ENCODE measurements at places on chromosomes 4 and X.

DNA sequence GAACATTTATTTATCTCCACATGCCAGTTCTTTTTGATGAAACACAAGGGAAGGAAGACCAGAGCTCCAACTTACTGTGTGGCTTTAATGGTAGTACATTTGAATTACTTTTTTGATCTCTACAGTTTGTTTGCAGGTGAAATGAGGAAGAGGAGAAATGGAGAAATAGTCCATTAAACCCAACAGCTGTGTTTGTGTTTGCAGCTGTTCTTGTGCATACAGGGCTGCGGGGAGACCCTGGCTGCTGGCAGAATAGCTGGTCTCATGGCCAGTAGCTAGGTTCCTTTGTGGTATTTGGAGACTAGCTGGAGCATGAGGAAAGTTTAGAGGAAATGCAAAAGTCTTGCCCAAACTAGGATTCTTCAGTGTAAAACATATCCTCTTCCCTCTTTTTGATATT, 374.8 kb downstream of the GPAT3 start:
- no peak for DNase-seq

GRCh38 chr4:85151786-85152185, 185.3 kb upstream of the WDFY3 start:
- DNase-seq: no peak

DNA sequence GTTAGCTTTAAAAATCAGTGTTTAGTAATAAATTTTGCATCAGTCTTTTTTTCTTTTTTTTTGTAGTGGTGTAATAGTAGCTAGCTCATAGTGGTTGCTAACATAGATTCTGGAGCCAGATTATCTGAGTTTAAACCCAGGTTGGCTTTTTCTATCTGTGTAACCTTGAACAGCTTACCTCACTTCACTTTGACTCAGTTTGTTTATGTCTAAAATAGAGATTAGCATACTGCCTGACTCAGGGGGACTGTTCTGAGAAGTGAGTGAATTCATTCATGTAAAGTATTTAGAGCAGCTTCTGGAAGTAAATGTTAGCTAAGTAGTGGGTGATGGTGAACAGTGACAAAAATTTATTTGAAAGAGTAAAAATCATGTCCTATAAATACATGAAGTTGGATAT, 32.9 kb downstream of the CPEB2 start:
- no peak for DNase-seq

DNA sequence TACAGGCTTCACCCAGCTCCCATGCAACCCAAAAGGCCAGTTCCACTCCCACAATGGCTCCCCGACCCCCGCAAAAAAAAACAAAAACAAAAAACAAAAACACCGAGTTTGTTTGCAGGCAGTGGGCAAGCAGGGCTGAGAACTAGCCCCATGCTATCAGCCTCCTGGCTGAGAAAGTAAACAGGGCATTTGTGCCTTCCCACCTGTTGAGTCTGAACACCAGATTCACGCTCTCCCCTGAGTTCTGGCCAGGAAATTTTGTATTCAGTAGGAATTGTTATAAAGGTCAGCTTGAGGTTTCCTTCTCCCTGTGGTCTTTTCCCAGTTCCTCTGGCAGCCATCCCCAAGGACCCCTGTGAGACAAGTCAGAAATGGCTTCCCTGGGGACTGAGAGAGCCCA, 1066.5 kb downstream of the GLUD2 start:
- DNase-seq: no peak

- no peak for DNase-seq
These were observed 95.6 kb downstream of the REPS2 start for GRCh38 chrX:17042037-17042436.

- no peak for DNase-seq
These were observed 221.5 kb upstream of the SFRP2 start for GRCh38 chr4:154010371-154010770.

GRCh38 chr4:71599578-71599977, 184.3 kb downstream of the GC start:
- no peak for DNase-seq

- peak; percentile 8 for DNase-seq
These were observed 50.7 kb downstream of the MAP7D3 start for GRCh38 chrX:136200466-136200865.

- DNase-seq: no peak
These were observed 19.9 kb downstream of the DGAT2L6 start for GRCh38 chrX:70196961-70197720.

DNA sequence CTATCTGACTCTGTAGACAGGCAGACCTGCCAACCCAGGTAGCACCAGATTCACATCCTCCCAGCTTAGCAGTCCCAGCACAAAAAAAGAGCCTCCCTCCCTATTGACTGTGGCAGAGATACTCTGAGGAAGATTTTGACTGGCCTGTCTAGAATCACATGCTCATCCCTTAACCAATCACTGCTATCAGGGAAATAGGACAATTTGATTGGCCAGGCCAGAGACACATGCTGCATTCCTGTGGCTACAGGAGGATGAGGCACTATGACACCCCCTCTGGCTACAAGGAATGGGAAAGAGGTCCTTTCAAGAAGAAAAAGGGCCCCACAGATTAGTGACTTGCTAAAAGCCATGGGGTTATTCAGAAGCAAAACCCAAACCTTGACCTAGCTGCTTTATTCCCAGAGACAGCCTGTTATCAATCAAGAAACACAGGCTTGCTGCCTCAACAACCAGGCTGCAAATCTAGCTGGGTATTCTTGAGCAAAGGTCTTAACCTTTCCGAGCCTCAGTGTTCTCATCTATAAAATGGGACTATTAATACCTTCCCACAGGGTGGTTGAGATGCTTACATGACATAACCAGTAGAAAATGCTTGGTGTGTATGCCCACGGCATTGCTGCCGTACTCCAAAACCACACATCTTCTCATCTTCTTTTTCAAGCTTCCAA, 147.6 kb downstream of the BCOR start:
- DNase-seq: no peak

- no peak for DNase-seq
These were observed 7.8 kb upstream of the RNF128 start for GRCh38 chrX:106718709-106719108.

DNA sequence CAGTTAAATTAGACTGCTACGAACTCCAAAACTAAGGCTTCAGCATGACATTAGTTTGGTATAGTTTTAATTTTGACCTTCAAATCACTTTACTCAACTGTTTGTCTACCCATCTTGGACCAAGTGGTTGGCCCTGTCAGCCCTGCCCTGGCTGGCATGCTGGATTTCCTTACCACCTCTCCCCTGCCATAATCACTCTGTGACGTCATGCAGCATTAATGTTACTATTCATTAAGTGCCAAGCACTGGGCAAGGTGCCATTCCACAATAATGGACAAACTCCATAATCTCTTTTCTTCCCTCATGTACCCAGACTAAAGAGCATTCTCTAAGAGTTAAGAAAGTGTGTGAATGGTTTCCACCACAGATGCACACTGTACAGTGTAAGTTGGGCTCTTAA, 277.0 kb upstream of the INTU start:
- DNase-seq: no peak

GRCh38 chr4:164756686-164757085, 2.8 kb downstream of the SMIM31 start:
- DNase-seq: no peak

DNA sequence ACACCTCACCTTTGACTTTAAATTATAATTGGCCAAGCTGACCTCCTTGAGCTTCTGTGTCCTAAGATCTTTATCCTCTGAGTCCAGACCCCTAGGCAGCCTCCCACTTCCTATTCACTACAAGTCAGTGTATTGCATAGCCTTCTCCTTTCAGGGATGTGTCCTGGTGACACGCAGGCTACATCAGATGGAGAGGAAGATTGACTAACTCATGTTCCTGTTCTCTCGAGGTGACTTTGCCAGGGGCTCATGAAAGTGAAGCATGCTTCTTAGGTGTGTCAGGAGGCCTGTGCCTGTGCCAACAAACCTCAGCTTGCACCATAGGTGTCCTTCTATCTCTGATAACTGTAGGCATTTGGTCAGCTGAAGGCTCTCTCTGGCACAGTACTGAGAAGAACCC, 195.7 kb upstream of the HS3ST1 start:
- DNase-seq: no peak

- DNase-seq: no peak
These were observed 5.9 kb downstream of the EMCN start for GRCh38 chr4:100511896-100512295.

DNA sequence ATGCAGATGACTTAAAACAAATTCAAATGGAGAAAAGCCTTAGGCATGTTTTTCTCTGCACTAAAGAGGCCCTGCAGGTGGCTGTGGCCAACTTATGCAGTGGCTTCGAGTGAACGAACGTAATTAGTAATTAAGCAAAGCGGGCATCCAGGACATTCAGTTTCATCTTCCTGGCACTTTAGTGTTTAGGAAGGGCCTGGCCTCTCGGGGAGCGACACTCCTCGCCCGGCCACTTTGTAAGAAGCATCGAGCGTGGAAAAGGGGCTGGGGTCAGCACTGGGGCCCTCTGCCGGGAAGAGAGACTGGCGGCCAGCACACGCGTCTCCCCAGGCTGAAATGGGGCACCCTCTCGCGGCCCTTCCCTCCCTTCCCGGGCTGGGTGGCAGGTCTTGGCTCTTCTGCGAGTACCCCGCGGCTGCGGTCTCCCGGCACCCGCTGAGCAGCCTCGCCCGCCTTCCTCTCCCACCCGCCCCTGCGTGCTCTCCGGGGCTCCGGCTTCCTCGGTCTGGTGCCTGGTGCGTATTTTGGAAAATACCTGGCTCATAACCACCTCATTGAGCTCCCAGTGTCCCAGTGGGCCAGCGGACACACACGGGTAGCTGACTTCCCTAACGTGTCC, 677 bp upstream of the CYP4V2 start:
- DNase-seq: no peak

- no peak for DNase-seq
These were observed 17.6 kb upstream of the SOD3 start for GRCh38 chr4:24777536-24778463.

GRCh38 chrX:51922561-51922960, 29.1 kb downstream of the MAGED1 start:
- no peak for DNase-seq

GRCh38 chrX:70470850-70471289, 26.2 kb downstream of the DLG3 start:
- no peak for DNase-seq

DNA sequence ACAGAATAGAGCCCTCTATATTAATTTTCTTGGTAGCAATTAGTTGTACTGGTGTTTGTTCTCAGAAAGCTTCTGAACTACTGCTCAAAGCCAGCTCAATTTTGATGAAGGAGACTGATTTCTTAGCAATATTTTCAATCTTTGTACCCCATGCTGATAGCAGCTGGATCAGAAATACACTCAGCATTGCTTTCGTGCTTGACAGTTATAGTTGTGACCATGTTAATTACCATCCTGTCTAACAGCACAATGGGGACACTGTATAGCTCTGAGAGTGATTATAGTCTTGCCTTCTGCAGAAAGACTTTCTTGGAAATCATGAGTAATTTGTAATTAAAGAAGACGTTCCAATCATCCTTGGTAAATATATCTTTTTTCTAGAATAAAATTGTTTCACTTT, 79.7 kb upstream of the GNPDA2 start:
- no peak for DNase-seq

DNA sequence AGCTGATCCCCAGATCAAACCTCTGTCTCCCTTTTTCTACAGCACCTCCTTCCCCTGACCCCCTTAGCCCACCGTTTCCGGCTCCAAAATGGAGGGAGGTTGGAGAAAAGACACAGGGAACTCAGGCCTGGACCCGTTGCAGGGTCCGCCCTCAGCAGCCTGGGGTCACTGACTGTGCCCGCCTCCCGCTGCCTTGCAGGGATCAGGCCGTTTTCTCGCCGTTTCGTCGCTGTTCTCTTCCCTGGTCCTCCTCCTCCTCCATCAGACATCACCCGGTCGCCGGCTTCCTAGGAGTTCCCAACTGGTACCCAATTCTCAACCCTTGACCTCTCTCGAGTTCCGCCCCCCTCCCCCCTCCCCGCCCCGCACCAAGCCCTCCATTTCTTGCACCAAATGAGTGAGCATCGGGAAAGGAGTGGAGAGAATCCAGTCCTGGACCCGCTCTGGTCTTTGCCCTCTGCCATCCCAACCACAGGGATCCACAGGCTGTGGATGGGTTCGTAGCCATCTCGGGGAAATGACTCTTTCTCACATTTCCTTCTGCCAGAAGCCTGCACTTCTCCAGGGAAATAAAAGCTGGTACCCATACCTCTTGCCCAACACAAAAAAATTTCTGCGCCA, 493 bp downstream of the TCEAL5 start:
- DNase-seq: no peak

DNA sequence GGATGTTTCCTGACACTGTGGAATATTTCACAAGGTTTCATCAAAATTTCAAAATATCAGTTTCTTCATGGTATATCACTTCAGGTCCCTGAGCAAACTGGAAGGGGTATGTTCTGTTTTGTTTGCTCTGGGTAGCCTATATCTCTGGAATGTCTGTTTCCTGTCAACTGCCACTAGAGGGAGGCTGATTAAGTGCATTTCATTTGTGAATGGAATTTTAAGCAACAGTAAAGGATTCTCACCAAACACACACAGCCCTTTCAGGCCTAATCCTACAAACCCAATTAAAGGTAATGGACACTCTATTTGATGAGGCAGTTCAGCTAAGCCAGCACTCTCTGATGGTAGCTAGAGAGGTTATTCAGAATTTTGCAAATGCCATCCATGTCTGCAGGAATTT, 307.1 kb downstream of the TEX13A start:
- no peak for DNase-seq

DNA sequence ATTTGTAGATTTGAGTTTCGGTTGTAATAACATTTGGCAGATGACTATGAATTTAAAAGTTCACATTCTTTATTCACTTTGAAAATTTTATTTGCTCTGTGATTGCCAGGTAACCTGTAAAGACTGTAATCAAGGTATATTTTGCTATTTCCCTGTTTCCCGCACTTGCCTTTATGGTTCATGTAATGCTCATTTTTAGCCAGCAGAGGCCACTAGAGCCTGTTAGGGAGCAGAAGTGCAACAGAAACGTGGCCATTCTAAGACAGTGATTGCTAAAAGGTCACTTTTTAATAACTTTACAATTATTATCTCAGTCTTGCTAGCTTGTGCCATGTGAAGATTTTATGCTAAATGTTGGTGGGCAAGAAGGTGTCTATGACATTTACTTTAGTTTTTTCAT, 12.4 kb downstream of the YIPF6 start:
- DNase-seq: no peak

DNA sequence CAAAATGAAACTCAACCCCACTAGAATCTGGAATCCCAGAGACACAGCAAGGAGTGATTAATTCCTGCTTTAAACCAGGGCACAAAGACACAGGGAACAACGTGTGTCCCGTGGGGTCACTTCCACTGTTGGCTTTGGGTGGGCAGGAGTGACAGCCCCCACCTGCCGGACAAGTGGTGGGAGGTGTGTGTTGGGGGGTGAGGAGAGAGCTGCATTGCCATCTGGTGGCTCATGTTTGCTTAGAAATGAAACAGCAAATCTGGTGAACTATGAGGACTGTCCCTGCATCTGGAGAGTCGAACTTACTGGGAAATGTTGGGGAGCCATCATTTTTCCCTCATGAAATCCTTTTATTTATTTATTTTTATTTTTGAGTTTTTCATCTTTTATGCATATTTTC, 75.9 kb upstream of the AFAP1 start:
- DNase-seq: no peak

- no peak for DNase-seq
These were observed 30.0 kb downstream of the FAM9C start for GRCh38 chrX:13014111-13015096.

Data from DMS 273 treated with DMSO at 0.1 percent for 48 hours (cell line).